COLO829 (cell line): ENCODE measurements at places on chromosomes 1 and 21.

- no peak for DNase-seq
Measured at GRCh38 chr21:22885079-22885478, 1886.9 kb downstream of the NCAM2 start.

DNA sequence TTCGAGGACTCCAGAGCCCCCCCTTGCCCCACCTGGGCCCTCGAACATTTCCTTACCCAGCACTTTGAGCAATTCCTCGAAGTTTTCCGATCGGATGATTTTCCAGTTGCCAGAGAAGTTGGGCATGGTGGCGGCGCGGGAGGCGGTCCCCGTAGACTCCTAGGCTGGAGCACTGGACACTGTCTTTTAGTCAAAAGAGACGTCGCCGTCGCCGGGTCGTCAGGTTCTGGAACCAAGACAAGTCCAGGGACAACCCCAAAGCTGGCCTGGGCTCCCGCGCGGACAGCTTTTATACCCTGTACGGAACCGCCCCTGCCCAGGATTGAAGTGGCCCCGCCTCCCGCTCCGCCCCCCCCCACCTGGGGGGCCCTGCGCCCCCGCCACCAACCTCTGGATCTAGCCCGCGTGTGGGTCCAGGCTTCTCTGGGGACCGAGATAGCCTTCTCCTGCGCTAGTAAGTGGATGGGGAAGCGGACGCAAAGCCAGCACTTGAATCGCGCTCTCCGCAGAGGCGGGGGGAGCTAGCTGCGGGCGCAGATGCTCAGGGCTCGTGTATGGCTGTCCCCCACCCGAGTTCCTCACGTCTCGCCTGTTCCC is at the start of gene CRABP2:
CRABP2 (minus strand) TSS at position 263 of the 597 bp plus-strand sequence; CDS start at position 126, 137 bp downstream.
- no peak for DNase-seq

GRCh38 chr1:167782946-167783345 is 61.2 kb downstream of the MPZL1 start:
- DNase-seq = no peak

GRCh38 chr1:243473227-243474135 is 217.6 kb downstream of the SDCCAG8 start:
- peak; percentile 25 for DNase-seq

- peak; percentile 60 for DNase-seq
Measured at GRCh38 chr1:58768971-58769808, 14.7 kb downstream of the JUN start.

- DNase-seq = no peak
Measured at GRCh38 chr1:3531928-3532327, 77.5 kb downstream of the ARHGEF16 start.

- no peak for DNase-seq
Measured at GRCh38 chr21:32819694-32820093, 48.1 kb upstream of the PAXBP1 start.

DNA sequence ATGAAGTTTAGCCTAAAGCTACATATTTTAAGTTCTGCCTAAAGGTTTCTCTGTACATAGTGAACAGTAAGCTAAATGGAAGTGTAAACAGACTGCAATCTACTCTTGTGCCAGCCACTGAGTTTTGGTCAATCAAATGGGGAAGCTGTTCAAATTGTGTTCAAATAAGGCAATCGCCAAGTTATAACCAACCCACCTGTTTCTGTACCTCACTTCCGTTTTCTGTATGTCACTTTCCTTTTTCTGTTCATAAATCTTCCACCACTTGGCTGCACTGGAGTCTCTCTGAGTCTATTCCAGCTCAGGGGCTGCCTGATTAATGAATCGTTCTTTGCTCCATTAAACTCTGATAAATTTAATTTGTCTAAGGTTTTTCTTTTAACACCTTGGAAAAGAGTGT is 10.8 kb upstream of the THEM4 start:
- no peak for DNase-seq

GRCh38 chr1:204398197-204399125 is 13.2 kb downstream of the PPP1R15B start:
- peak; percentile 94 for DNase-seq

GRCh38 chr1:227227761-227228160 is 90.5 kb downstream of the CDC42BPA start:
- DNase-seq = no peak

DNA sequence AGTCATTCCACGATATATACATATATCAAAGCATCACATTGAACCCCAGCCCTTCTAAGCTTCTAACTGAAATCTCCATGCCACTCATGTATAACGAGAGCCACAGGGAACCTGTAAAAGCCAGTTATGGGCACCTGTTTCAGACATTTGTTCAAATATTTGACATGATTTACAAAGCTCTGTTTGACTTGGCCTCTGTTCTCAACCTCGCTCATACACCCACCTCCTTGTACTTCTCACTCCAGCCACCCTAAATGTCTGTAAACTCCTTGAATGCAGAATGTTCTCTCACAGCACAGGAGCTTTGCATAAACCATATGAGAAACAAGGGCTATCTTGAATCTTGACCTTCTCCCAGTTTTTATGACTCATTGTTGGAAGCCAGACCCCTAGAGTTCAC is 36.9 kb upstream of the CD2 start:
- no peak for DNase-seq

DNA sequence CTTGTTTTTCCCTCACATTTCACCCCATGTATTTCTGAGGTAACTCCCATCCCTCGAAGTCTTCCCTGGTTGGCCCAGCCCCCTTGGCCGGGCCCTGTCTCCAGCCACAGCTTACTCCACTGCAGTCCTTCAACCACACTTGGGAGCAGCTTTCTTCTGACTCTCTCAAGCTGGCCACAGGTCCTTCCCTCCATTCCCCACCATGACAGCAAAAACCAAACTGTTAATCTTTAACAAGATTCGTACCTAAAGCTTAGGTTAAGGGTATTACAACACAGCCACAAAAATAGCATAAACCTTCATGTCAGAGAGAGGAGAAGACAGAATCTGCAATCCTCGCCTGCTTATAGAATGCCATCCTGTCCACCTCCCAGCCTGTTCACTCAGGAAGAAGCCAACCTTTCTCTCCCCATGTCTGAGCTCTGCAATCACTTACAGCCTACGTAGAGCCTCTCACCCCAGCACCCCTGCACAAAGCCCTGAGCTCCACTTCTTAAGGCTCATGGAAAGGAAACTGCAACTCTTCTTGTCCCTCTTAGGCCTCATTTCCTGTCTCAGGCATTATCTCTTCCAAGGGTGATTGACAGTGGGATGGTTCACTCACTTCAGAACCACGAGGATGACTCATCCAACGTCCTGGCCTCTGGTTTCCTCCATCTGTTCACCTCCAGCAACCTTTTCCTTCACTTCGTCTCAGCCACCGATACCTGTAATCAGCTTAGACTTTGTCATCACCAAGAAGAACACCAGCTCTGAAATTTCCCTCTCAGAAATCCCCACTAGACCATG is 72.8 kb downstream of the CD2 start:
- DNase-seq = peak; percentile 24

DNA sequence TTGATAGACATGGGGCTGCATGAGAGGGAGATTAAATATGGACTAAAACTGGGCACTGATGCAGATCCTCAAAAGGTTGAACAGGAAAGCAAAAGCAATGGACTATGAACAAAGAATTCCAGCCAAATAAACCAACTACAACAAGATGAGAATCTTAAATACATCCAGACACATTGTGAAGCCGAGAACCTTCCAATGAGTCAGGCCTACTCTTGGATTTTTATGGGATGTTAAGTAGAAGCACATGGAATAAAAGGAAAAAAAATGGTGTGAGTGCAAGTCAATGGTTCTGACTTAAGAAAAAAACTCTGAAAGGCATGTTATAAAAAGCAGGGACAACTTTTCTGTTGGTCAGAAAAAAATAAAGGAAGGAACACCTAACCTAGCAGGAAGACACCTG is 227.2 kb downstream of the DPYD start:
- no peak for DNase-seq

- DNase-seq = peak; percentile 87
Measured at GRCh38 chr1:150613061-150613920, 16.1 kb downstream of the ENSA start.

GRCh38 chr1:56948403-56949023 is 17.3 kb downstream of the C8B start:
- no peak for DNase-seq

DNA sequence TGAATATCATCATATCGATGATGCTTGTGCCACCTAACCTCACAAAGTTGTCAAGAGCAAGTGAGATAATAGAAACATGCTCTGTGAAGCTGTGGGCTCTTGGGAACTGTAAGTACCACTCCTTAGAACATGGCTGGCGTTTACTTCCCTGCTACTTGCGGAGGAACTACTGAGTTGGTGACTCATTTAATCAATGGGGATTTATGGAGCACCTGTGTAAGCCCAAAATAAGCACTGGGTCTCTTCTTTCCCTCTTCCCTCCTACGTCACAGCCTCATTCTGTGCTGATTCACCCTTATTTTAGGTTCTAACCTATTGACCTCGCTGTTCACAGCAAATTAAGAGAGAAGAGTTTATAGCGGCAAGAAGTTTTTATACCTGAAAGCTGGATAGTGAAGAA is 52.9 kb downstream of the PRDM2 start:
- no peak for DNase-seq

GRCh38 chr1:90413519-90413918 is 303.6 kb downstream of the BARHL2 start:
- DNase-seq = no peak

DNA sequence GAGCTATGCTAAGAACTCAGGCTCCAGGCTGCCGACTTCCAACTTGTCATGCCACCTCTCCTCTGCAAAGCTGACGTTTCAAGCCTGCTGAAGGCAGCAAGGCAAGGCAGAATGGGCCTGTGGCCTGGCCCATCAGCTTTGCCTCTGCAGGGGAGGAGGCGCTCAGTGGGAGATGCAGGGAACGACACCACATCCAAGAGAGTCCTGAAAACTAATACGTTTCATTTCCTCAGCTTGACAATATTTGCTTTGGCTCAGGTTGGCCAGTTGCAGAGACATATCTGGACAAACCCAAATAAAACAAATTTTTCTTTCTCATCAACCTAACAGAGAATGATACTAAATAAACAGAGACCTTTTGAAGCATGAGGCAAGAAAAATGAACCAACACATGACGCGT is 35.3 kb downstream of the BEND5 start:
- no peak for DNase-seq
